T47D (cell line): ENCODE measurements at places on chromosomes 6 and 20.

- no peak for DNase-seq
These were observed 107.8 kb downstream of the SYNE1 start for GRCh38 chr6:152529369-152529768.

GRCh38 chr6:70282919-70283461 is 19.9 kb downstream of the COL9A1 start:
- no peak for DNase-seq

DNA sequence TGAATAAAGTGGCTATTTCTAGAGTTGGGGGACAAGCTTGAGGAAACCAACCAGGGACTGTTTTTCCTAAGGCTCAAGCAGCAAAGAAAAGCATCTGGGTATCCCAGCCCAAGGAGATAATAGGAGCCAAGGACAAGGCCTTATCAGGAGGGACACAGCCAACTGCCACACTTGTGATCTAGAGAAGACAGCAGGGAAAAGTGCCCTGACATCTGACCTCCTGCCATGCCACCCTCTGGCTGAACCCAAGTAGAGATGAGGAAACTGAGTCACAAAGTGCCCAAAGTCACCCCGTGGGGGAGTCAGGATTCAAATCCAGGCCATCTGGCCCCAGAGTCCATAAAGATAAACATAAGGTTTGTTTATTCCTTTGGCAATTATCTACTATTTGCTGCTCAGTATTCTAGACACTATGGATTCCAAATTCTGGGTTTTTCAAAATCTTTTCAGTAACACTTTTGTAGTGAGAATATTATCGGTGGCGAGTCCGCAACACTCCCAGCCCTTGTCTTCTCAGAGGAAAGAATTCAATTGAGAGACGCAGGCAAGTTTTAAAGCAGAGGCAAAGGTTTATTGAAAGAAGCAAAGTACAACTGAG is 3.5 kb upstream of the LBP start:
- no peak for DNase-seq

GRCh38 chr6:139736325-139736906 is 362.0 kb upstream of the CITED2 start:
- no peak for DNase-seq

GRCh38 chr20:56995635-56996075 is 270.8 kb downstream of the BMP7 start:
- peak; percentile 71 for DNase-seq

GRCh38 chr6:80182308-80182707 is 75.8 kb downstream of the BCKDHB start:
- no peak for DNase-seq

DNA sequence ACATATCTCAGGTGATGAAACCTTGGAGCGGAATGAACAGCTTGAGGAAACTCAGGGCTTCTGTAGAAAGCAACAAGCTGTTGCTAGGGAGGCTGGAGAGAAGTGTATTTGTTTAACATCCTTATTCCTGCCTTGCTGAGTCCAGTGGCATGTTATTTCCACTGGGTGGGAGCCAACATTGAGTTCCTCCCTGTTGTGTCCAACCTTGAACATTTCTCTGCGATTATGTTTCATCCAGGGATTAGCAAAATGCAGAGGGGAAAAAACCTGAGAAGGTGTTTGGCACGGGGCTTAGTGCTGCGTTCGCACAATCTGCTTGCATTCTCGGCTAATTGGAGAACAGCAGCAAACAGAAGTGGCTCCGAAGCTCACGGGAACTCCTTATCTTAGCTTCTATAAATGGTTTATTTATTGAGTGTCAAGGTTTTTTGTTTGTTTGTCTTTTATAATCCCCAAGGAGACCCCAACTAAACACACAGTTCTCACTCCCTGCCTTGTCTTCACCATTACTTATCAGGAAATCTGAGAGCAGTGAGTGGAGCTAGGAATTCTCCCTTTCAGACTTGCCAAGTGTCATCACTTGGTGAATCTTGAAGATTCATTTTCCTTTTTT is 412.8 kb downstream of the CDC5L start:
- peak; percentile 41 for DNase-seq

GRCh38 chr6:6564154-6564553 is 24.4 kb upstream of the LY86 start:
- no peak for DNase-seq

DNA sequence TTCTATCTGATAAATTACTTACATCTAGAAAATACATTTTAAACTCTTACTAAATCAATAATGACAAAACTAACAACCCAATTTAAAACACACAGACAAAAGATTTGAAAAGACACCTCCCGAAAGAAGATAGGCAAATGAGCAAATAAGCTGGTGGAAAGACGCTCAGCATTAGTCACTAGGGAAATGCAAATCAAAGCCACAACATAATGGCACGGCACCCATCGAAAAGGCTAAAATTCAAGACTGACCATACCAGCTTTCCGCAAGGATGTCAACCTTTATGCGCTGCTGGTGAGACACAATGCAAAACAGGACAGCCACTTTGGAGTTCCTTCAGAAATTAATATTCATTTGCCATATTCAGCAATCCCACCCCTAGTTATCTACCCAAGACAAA is 25.9 kb downstream of the TAF4 start:
- DNase-seq: no peak

- DNase-seq: no peak
These were observed 12.0 kb downstream of the DLGAP4 start for GRCh38 chr20:36318166-36318565.

DNA sequence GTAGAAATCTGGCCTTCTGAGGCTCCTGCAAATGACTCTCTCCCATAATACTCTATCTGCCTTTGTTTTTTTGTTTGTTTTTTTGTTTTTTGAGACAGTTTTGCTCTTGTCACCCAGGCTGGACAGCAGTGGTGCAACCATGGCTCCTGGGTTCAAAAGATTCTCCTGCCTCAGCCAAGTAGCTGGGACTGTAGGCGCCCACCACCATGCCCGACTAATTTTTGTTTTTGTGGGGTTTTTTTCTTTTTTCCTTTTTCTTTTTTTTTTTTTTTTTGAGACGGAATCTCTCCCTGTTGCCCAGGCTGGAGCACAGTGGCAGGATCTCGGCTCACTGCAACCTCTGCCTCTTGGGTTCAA is 16.6 kb upstream of the STK38 start:
- no peak for DNase-seq

DNA sequence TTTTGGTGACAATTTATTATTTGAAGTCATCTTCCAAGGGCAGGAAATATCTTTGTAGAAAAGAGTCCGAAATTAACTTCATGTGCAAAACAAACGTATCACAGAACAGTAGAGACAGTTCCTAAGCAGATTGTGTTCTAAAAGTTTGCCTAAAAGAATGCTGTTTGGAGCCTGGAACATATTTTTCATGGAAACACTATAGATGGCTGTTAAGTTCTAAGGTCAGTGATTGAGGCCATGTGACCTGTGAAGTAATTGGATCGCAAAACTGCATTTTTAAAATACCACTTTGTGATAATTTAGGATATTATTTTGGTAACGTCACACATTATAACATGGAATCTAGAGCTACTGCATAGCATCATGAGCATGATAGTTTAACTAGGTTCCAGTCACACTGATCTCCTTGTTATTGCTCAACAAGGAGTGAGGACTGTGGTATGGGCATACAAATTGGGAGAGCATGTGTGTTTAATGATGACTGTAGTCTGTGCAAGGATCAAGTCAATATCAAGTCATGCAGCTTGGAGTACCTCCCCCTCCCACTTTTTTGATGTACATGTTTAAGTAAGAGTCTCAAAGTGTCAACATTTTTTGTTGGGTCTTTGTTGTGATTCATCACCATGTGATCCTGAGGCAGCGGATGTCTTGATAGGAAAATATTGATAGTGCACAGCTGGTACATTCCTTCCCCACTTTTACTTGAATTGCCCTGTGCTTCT is 609.3 kb upstream of the CITED2 start:
- no peak for DNase-seq

GRCh38 chr20:63238514-63239125 is 2.9 kb downstream of the BIRC7 start:
- no peak for DNase-seq

DNA sequence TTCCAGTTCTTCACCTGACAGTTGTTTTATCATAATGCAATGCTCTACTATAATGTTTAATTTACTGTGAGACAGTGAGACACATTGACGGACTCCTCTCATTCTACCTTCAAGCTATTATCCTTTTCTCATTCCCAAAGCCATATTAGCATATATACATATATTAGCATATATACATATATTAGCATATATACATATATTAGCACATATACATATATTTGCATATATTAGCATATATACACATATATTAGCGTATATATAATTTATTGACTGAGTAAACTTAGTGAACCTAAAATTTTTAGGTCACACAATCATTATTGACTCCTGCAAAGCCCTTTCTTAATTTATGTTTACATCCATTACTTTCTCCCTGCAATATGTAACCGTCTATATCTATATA is 555.0 kb upstream of the ADGRB3 start:
- no peak for DNase-seq
